ENCODE measurements at places on chromosomes 1 and 21.

- no peak for DNase-seq
Observed at GRCh38 chr1:200354243-200354642, 55.6 kb downstream of the ZNF281 start.

DNA sequence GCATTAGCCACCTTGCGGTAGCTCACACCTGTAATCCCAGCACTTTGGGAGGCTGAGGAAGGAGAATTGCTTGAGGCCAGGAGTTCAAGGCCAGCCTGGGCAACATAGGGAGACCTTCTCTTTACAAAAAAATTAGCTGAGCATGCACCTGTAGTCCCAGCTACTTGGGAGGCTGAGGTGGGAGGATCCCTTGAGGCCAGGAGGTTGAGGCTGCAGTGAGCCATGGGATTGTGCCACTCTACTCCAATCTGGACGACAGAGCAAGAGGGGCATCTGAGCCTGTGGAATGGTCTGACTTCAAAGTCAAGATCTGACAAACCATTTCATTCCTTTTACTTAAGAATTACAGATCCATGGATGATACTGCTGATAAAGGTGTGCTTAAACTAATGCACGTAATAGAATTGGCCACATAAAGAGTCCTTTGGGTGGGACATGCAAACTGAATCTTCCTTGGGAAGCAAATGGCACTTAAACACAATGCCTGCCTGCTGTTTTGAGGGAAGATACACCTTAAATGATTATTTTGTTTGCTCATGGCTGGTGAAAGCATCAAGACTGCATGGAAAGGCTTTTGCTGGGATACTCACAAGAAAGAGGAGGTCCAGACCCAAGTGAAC, 2.5 kb upstream of the TMEM201 start:
- no peak for DNase-seq

GRCh38 chr1:23489842-23490241, 5.9 kb upstream of the ASAP3 start:
- no peak for DNase-seq

GRCh38 chr1:235670157-235670776, 20.7 kb upstream of the GNG4 start:
- no peak for DNase-seq

GRCh38 chr21:35319684-35320283, 270.7 kb upstream of the RUNX1 start:
- no peak for DNase-seq

DNA sequence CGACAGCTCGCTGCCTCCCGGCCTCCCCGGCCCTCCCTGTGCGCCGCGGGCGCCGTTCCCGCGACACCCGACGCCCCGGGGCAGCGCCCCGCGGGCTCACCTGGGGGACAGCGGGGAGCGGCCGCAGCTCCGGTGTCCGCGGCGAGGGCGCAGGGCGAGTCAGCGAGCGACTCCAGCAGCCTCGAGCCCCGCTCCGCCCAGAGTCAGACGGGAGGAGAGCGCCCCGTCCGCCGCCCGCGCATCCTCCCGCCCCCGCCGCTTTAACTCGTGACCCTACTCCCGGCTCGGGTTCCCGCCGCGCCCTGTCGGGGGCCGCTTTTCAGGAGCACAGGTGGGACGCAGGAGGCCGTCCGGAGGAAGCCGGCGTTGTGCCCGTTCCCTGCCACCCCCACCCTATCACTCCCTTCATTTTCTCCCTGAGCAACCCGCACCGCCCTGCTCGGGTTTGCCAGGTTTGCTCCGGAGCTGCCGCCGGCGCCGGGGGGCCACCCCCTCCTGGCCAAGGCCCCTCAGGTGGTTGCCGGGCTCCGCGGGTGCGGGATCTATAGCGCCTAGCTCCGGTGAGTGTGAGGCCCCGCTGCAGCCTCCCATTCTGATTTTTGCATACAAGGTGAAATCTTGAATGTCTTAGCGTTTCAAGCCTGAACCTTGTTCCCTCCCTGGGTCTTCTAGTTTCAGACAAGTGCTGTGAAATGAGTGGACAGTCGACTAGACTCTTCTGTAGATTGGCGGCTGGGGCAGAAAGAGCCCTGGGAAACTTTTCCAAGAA, at the start of gene MCOLN3:
TSS of gene MCOLN3 (minus strand) at position 205 of the 769 bp plus-strand sequence. CDS start 3,140 bp downstream, outside the sequence.
- peak; percentile 35 for DNase-seq

DNA sequence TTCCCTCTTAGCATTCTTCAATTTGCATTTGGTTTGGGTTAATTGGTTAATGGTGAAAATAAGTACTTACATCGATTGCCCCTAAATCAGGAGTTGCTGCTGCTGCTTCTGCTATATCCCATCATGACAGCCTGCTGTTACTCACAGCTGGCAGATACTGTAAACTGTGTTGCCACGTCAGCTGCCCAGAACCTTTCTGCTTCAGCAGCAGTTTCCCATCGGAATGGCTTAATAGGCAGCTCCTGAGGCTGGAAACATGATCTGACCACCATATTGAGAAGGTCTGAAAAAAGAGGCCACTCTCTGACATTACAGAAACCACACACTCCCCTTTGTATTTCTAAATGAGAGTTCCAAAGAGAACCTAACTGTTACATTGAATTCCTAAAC, 14.3 kb upstream of the SEC16B start:
- no peak for DNase-seq

- no peak for DNase-seq
Observed at GRCh38 chr1:230143534-230143933, 76.5 kb downstream of the GALNT2 start.

DNA sequence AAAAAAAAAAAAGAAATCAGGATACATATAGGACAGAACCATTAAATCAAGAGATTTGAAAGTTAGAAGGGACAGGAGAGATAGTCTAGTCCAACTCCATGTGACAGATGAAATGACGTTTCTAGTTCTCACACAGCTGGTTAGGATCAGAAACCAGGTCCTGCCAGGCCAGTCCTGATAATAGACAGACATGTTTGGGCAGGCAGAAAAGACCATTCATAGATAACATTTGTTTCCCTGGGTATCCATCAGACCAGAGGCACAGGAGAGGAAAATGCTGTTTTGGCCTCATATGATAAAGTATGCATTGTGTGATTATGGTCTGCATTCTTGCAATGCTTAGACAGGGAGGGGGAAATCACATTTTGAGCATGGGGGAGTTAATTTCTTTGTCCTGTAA, 29.3 kb downstream of the ZBTB8B start:
- DNase-seq = no peak

GRCh38 chr1:51097171-51097570, 4.9 kb upstream of the C1orf185 start:
- DNase-seq = no peak

DNA sequence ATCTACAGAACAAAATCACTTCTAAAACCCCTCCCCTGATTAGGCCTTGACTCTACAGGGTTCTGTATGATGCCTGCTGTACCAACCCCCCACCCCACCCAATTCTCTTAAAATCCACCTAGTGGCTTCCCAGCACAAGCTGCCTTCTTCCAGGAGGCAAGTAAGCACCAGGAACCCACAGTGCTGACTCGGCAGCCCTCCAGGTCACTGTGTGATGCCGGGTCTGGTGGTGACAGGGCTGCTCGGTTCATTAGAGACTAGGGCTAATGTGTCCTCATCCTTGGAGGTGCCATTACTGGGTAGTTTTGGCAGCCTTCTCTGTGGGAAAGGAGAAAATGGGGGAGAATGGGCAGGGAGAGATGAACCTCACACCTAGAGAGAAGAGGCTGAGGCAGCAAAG, 363.5 kb downstream of the PTPRU start:
- no peak for DNase-seq

- DNase-seq = no peak
Observed at GRCh38 chr1:240304466-240304865, 212.8 kb downstream of the FMN2 start.

DNA sequence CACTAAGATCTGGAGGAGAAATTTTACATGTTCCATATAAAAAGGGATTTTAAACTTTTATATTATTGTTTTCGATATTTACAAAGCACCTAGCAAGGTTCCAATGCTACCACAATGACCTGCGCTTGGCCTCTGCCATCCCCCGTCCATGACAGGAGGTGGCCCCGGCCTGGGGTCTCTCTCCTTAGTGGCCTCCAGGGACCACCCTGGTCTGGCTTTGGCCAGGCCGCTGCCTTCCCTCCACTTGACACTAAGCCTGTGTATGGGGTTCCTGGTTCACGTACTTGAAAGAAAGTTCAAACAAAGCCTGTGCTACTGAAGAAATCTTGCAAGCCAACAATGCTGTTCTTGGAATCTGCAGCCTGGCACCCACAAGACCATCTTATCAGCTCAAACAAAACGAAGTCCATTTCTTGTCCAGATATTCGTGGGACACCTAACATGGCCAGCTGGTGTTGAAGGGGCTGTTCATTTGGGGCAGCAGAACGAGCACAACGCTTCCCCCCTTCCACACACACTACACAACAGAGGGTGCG, 12.8 kb downstream of the PRDM15 start:
- DNase-seq = no peak

GRCh38 chr1:211327346-211327921, 801 bp downstream of the TRAF5 start:
- peak; percentile 32 for DNase-seq

Data from activated CD4-positive, alpha-beta T cell treated with anti-CD3 and anti-CD28 coated beads, Interleukin-2, amount 50 U/mL, for 1 hour (primary cell).